Kasumi-1 (cell line): ENCODE measurements at places on chromosomes 1 and 21.
A peak's percentile ranks its signal among the peaks of the same experiment; 100 is the strongest.

DNA sequence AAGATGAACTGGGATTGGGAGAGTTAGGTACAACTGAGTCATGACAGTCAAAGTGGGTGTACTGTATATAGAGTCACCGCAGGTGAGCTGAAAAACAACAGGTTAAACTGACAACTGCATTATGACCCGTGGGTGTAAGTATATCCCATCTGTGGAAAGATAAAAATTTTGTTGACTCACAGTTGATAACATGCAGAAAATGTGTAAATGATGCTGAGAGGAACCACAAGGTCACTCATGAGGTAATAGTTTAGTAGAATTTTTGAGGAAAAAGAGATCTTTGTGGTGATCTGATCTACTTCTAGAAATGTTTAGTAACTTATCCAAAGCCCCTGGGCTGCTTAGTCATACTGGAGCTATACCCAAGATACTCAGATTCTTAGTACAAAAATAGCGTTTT, 838 bp downstream of the OR2C3 start:
- DNase-seq: no peak

- no peak for DNase-seq
Measured at GRCh38 chr1:218896202-218896601, 277.5 kb upstream of the LYPLAL1 start.

DNA sequence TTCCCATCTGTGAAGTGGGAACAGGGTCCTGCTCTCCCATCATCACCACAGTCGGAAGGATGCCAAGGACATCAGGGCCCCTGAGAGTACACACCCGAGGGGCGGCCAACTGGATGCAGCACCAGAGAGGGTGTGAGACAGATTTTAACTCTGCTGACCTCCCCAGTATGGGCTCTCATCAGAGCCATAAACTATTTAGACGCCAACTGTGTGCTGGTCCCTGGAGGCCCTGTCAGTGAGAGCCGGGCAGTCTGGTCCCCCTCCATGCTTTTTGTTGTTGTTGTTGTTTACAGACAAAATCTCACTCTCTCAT, 1.7 kb downstream of the FGR start:
- no peak for DNase-seq

- no peak for DNase-seq
Measured at GRCh38 chr1:67791261-67791660, 42.0 kb downstream of the GNG12 start.

GRCh38 chr1:30047576-30047975, 675.8 kb downstream of the MATN1 start:
- no peak for DNase-seq

DNA sequence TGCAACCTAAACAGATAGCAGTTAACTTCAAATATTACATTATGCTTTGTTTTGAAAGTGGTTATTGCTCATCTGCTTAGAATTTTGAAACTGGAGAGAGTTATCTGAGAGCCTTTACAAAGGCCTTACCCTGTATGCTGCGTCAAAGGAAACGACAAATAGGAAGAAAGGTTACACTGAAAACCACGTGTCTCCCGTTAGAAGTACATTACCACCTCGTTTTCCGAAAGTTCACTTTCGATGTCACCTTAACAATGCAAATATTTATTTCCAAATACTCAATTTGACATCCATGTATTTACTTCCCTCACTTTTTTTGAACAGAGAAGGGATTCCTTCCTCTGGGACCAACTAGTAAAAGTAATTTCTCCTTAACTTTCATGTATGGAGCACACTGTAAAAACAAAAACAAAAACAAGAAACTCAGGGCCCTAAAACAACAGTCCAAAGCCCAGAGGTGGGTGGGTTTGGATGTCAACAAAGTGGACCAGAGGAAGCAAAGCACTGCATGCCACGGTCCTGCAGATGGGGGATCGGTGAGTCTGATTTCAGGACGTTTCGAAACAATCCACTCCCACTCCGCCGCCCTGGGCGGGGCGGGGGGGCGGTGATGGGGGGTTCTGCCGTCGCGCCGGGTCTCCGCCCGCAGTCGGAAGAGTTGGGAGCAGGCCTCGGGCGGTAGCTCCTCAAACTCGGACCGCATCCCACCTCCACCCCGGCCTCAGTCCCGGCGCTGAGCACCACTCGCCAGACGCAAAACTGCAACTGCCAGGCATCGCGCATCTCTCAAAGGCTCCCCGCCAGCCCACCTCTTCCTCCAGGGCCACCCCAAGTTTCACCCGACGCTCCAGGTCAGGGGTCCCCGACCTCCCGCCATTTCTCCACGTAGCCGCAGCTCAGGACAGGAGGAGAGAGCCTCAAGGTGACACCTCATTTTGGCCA, 841 bp downstream of the ADSS2 start:
- peak; percentile 47 for DNase-seq

GRCh38 chr1:218317061-218317460, 28.1 kb upstream of the TGFB2 start:
- DNase-seq: no peak

GRCh38 chr1:195965475-195965874, 642.8 kb downstream of the KCNT2 start:
- no peak for DNase-seq

- no peak for DNase-seq
Measured at GRCh38 chr1:153608089-153608682, 4.8 kb downstream of the S100A16 start.

DNA sequence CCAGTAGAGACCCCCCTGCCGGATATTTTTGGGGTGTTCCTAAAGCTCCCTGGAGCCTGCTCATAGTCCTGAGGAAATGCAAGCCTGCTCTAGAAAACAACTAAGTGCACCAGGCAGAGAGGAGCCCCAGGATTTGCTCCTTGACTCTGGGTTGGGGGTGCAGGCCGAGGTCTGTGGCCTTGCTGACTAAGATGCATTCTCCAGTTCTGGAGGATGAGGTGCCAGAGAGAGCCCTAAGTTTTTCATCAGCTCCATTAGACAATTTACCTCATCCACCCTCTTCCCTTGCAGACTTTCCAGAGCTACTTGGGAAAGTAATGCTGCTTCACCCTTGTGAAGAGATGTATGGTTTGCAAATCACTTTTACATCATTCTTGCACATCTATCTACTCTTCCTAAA, 9.1 kb downstream of the TUFT1 start:
- DNase-seq: no peak

DNA sequence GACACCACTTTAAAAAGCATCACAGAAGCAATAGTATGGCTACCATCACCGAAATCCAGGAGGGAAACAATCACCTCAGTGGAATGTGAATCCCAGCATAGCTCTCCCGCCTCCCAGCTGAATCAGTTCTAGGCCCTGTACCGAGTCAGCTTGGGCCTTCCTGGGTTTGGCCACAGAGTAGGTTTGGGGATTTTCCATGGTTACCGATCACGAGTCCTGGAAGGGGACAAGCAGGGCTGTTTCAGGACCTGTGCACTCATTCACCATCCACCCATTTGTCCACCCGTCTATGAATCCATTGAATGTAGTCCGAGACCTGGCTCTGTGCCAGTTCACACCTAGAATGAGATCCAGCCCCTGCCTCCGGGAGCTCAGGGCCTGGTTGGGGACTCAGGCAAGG, 94.2 kb downstream of the ARHGEF10L start:
- DNase-seq: no peak

DNA sequence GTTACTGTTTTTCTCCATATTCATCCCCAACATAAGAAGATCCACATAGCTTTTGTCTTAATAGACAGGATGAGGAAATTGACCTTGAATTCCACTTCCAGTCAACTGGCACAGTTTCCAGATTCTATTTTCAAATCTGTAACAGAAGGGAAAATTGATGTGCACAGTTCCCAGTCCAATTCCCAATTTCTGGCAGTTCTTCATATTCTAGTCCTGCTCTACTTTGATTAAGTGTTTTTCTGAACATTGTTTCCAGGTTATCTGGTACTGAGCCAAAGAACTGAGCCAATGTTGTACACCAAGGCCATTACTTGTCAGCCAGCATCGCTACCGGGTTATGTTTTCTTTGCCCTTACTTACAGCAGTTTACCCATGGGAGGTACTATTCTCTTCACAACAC, 1755.4 kb downstream of the PLA2G4A start:
- no peak for DNase-seq

- DNase-seq: no peak
Measured at GRCh38 chr1:52055866-52056162, 281 bp upstream of the BTF3L4 start.

- DNase-seq: no peak
Measured at GRCh38 chr1:150895618-150896017, 8.7 kb downstream of the CTXND2 start.

GRCh38 chr1:219302697-219303096, 129.0 kb downstream of the LYPLAL1 start:
- DNase-seq: no peak

GRCh38 chr1:5497503-5497902, 494.7 kb downstream of the NPHP4 start:
- no peak for DNase-seq

DNA sequence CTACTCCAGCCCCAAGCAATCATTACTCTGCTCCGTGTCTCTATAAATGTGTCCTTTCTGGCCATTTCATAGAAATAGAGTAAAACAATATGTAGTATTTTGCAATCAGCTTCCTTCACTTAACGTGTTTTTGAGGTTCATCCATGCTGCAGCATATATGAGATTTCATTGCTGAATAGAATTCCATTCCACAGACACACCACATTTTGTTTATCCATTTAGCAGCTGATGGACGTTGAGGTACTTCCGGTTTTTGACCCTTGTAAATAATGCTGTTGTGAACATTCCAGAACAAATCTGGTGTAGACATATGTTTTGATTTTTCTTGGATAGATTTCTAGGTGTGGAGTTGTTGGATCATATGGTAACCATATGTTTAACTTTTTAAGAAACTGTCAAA, 30.7 kb downstream of the ADAM30 start:
- no peak for DNase-seq

DNA sequence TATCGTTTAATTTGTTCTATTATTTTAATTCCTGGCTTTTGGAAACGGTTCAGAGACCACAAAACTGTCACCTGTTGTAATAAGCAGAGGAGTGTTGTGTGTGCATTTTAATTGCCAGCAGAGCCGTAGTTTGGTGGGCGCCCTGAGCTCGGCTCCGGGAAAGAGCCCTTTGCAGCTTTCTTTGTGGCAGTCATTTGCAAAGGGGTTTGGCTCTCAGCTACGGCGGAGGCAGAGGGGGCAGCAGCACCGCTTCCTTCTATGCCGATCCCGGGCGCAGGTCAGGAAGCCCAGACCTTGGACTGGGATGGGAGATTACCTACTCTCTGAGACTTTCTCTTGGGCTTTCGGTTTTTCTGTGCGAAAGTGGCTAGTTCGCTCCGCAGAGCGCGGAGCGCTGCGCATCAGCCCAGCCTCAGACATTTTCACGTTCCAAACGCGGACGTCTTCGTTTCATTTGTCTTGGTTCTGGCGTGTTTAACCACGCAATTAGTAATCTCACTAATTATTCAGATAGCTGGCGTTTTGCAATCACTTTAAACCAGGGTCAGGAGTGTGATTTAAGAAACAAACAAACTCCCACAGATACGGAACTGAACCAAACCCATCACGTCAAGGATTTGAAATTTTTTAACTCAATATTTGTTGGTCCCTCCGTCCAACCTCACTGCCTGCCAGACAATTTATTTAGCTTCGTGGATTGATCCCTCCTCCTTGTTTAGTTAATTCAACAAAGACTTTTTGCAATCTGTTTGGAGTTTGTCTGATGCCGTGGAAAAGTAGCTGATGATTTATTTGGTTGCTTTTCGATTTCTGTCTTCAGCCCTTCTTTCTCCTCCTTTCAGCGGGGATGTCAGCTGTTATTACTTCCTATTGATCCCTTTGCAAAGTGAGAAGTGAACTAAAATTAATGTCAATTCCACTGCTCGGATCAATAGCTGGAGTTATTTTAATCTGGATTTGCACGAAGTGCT, 3.9 kb downstream of the RNF220 start:
- peak; percentile 55 for DNase-seq

DNA sequence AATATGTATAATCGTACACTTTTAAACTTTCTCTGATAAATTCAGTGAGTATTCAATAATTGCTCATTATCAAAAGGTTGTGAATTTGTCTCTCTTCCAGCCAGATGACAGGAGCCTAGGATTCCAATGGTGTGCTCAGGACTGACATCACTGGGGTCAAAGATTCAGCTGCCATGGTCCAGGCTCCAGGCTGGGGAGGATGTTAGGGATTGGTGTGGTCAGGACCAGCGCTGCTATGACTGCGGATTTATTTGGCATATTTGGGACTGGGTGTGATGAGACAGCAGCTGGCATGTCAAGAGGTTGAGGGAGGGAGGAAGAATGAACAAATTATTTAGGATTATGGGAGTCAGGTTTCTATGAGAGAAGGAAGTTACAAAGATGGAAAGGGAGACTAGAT, 48.2 kb upstream of the ABCA4 start:
- no peak for DNase-seq

DNA sequence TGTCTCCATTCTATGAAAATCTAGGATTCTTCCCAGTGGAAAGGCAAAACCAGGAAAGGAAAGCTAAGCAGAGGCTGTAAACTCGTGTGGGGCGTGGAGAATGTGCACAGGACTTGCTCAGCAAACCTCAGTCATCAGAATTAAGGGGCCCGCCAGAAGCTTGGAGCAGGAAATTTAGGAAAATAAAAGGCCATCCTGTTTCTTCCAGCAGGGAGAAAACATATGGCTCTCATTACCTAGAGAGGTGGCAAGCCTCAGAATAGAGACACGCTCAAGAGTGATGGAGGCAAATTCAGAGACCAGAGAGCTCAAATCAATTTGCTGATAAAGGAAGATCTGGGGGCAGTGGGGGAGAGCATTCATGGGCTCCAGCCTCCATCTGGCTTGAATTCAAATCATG, 151.9 kb upstream of the KLHDC7A start:
- no peak for DNase-seq

GRCh38 chr1:242530761-242531160, 6.3 kb upstream of the PLD5 start:
- DNase-seq: no peak

GRCh38 chr1:231826566-231826965, 200.0 kb downstream of the DISC1 start:
- no peak for DNase-seq

- no peak for DNase-seq
Measured at GRCh38 chr1:205537386-205538018, 33.0 kb downstream of the CDK18 start.

GRCh38 chr21:41931041-41931451, 22.8 kb downstream of the C2CD2 start:
- no peak for DNase-seq

- no peak for DNase-seq
Measured at GRCh38 chr1:203026666-203027663, 674 bp downstream of the PPFIA4 start.

DNA sequence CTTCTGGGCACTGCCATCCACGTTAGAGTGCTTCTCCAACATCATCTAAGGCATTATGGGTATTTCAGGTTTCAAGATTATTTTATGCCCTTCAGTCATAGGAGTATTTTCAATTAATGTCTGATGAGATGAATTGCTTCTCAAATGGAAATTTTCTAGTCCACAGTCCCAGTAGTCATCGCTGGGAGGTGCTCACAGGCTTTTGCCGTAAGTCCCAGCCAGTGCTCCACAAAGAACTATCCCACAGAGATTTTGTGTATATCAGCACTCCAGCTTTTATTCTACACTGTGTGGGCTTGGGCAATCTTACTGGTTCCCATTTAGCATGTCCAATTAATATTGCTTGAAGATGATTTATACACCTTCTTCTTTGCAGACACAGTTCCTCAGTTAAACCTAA, 61.0 kb downstream of the SMYD2 start:
- no peak for DNase-seq

GRCh38 chr1:38476111-38476849, 383.3 kb downstream of the RRAGC start:
- DNase-seq: no peak

- no peak for DNase-seq
Measured at GRCh38 chr1:201313086-201313485, 29.8 kb downstream of the PKP1 start.

- no peak for DNase-seq
Measured at GRCh38 chr1:248155927-248156326, 11.0 kb downstream of the OR2M5 start.

- no peak for DNase-seq
Measured at GRCh38 chr1:11535316-11535715, 56.4 kb downstream of the DISP3 start.
